ENCODE measurements at places on chromosomes 2 and 18.

DNA sequence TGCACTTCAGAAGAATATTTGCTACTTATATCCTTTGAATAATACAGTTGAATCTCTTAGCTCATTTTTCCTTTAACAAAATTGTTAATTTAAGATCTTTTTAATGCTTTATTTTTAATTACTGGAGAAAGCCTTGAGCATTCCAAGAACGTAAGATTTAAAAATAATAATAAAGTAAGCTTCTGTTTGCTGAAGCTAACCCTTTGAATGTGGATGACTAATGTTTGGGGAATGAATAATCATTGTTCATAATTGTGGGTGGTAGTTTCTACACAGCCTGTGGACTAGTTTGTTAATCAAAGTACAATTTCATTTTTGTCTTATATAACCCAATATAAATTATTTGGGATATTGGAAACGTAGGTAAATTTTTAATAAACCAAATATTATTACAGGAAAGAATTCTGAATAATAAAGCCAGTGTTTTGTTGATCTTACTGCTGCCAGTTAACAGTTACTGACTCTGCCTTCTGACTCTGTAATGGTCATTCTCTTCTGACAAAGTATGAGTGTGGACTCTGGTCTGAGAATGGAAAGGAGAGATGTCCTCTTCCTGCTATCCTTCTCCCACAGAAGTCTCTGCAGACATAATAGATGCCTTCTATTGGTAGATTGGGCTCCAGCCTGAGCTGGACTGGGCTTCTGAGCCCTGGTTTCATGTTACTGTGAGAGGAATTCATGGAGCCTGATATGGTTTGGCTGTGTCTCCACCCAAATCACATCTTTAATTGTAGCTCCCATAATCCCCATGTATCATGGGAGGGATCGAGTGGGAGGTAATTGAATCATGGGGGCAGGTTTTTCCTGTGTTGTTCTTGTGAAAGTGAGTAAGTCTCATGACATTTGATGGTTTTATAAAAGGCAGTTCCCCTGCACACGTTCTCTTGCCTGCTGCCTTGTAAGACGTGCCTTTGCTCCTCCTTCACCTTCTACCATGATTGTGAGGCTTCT lies 292.7 kb upstream of the SLC39A10 start:
- peak; percentile 7 for DNase-seq

DNA sequence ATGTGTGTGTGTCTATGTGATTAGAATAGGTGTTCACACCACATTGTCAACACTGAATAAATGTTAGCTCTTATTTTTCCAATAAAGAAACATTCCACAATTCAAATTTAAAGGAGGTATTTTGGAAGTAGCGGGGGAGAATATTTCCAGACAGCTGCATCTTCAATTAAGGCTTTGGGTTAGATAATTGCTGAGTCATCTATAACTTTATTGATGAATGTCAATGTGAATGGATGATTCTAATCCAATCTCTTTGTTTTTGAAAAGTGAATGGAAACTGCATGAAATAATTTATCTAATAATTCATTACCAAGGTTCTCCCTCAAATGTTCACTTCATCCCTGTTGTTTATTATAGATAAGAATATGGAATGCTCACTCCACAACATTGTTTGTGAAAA lies 625.2 kb downstream of the IRS1 start:
- no peak for DNase-seq

DNA sequence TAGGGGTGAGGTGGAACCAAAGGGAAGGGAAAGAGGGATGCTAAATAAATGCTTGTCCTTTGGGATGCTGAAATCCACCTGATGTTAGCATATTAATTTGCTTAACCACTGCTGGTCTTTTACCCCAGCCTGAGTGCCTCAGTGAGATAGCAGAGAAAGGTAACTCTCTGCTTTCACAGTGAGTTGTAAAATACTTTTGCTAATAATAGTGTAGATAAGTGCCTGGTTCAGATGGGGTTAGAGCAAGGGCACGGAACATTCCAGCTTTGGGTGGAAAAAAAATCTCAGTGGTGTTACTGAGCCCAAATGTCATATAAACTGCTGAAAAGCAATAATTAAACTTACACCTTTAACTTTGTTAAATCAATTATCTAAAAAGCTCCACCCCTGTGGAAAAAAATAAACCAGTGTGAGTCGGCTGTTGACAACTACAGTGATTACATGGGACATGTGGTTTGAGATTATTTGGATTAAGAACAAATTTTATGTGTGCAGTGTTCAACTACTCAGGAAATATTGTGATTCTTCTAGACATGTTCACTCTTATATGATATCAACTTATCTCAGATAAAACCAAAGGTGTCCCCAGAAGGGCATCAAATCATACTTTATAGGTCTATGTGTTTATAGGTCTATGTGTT lies 21.1 kb upstream of the RND3 start:
- DNase-seq = no peak

DNA sequence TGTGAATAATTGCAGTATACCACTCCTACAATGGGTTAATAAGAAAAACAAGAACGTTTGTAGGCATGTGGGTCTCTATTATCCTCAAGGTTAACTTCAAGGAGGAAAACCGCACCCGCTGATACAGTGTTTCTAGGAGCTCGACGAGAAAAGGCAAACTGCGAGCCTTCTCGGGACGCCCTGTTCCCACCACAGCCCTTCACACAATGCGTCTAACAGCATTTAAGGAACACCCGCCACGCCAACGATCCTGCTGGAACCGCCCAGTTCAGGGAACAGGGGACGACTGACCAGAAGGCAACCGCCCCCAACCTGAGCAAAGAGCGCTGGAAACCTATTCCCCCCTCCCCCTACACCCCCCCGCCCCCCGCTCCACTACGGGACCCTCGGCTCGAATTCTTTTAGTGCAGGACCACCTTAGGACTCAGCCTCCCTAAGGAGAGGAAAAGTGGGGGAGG lies 710 bp upstream of the TMSB10 start:
- no peak for DNase-seq

DNA sequence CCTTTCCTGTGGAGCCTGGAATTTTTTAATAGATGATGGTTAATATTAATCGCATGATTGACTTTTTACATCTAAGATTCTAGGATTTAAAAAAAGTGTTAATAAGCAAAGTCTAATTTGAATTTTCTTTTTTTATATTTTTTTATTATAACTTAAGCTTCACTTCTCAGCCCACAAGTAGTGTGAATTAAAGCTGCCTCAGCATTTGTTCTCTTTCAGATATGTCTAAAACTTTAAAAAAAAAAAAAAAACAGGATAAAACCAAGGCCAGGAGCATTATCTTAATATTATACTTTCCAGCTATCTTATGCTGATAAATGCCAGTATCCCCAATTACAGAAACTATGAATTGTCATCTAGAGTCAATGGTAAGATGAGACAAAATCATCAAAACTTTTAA lies 109.7 kb downstream of the CD226 start:
- DNase-seq = no peak

DNA sequence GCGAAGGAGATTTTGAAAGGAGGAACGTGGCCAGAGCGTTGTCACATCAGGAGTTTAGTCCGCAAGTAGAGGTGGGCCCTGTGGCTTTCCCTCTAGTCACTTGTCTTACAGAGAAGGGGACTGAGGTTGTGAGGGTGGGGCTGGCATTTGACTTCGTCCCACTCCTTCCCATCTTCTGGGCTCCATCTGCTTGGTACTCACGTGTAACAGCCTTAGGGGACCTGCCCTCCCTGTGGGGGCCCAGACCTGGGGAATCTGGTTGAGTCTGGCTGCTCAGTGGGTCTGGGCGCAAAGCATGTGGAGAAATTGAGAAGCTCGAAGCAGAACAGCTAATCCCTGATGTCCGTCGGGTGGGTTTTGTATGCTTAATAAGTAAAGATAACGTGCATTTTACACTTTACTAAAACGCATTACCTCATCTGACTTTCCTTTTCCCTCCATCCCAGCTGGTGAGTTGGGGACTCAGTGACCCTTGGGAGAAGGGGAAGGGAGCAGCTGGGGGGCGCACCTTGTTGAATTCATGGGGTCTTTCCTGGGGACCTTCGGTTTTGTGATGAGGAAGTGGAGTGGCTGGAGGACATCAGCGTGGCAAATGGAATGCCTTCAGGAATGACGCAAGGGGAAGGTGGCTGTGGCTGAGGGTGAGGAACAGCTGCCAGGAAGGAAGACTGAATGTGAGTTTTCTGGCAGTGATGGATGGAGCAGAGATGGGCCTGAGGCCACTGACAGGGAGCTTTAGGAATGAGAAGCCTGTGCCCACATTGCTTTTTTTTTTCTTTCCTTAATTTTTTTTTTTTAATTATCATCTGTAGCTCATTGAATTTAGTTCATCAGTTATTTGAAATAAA lies 44.8 kb downstream of the ASAP2 start:
- DNase-seq = peak; percentile 72

DNA sequence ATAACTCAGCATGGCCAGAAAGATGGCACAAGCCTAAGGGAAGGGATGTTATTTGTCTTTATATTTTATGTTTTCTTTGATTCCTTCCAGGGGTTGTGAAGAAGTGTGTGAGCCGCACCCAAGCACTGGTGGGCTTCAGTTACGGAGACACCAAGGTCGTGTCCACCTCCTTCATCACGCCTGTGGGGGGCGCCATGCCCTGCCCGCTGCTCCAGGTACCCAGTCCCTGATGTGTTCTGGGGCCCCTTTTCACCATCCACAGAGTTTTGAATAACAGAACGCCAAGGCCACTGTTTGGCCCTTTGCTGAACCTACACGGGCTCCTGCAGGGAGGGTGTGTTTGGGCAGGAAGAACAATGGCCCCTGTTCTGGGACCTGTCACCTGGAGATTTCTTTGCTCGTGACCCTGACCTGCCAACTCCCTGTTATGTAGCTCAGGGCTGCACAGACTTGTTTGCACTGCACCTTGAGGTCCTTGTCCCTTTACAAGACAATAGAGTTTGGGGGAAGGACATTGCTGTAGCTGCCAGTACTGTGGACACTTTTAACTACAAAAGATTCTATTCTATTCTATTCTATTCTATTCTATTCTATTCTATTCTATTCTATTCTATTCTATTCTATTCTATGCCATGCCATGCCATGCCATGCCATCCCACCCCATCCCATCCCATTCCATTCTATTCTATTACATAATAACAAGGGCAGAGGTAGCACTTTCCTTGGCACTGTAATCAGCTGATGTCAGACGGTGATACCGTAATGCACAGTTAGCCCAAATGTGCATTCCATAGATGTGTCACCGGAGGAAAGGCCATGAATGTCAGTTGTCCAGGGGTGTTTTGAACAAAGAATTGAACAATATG lies 48.2 kb upstream of the CNGA3 start:
- DNase-seq = no peak

DNA sequence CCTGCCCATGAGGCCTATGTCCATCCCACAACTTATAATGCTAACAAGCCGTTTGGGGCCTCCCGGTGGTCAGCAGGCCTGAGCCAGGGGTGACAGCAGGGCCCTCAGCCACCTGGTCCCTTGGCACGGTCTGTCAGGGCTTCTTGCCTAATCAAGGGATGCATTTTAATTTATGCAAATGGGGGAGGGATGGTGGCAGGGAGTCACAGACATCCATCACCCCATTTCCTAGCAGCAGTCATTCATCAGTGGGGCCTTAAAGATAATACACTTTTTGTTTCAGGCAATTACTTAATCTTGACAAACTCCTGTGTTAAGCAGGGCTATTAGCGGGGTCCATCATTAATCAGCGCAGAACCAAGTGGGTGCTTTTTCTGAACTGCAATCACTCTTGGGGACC lies 174.5 kb downstream of the GLI2 start:
- DNase-seq = no peak

- no peak for DNase-seq
Measured at GRCh38 chr2:134128746-134129145, 125.1 kb upstream of the MGAT5 start.

DNA sequence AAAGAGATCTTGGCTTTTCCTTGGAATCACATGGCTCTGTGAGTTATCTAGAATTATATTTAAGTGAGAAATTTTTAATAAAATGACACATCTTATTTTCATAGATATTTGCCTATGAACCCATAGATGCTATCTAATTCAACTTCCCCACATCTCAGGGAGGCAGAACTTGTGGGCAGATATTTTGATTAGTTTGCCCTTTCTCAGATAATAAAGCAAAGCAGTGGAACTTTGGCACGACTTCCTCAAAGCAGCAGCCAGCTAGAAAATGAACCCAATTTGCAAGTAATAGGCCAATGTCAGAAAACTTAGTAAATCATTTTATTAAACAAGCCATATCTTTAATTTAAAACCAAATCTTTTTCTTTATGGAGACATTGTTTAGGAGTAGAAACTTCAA lies 32.7 kb downstream of the RAB27B start:
- DNase-seq = no peak

- DNase-seq = no peak
Measured at GRCh38 chr2:129861666-129862288, 117.7 kb upstream of the RAB6C start.

- no peak for DNase-seq
Measured at GRCh38 chr2:132929786-132930185, 259.8 kb upstream of the LYPD1 start.

GRCh38 chr18:45068400-45069094 lies 387.9 kb downstream of the SETBP1 start:
- DNase-seq = no peak

DNA sequence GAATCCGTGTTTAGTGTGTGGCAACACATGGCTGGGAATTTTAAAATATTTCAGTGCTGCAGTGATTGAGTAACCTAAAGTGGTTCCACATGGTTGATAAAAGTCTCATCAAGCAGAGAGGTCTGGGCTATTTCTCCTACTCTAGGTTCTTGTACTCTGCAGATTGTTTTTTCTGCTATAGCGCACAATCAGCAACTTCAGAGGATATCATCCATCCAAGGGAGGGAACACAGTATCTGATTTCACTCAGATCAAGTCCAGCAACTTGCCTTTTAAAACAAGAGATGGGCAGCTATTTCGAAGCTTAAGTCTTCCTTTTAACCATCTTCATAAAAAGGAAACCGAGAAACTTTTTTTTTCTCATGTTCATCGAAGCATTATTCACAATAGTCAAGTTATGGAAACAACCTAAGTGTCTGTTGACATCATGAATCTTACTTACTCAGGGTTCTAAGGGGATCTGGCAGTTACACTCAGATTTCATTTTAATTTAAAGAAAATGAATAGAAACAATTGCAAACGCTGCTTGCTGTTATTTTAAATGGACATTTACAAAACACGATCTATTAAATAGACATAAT lies 172.7 kb upstream of the TRIB2 start:
- peak; percentile 54 for DNase-seq

DNA sequence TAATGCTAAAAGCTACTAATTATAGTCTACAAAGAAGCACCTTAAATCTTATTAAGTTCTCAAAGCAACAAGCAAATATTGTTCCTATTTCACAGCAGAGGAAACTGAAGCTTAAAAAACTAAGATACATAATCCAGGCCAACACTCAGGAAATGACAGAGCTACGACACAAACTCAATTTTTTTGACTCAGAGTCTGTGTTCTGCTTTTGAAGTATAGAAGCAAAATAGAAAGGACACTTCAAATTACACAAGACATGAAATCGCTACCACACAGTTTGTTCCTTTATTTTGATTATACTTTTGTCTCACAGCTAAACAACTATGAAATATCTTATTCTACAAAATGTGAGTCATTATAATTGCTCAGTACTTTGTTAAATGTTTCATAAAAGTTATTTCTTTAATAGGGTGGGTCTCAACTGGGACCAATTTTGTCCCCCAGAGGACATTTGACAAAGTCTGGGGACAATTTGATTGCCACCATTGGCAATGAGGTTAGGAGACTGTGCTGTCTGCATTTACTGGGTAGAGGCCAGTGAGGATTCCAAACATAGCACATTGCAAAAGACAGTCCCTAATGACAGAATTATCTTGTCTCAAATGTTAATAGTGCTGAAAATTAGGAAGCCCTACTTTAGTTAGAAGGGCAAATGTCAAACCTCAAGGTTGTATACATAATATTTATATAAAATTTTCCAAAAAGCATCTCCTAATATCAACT lies 101.5 kb upstream of the GRB14 start:
- DNase-seq = no peak

GRCh38 chr2:20050104-20050645 lies 1.3 kb downstream of the LAPTM4A start:
- DNase-seq = no peak

Measured in GM04503 (cell line).